Left lung (tissue), 14 donors: ENCODE measurements at places on chromosomes 2 and 18. TPM values are rescaled to one million over a fixed set of nuclear protein-coding genes. Genes with fewer than 3 reads are reported as not detected.
A peak's percentile ranks its signal among the peaks of the same experiment; 100 is the strongest.

Gene TUBA4B
- 4.0 TPM for polyA plus RNA-seq

Gene C1QL2
- polyA plus RNA-seq, result not detected

Gene CPLX4
- polyA plus RNA-seq, result not detected

Gene CFC1
- polyA plus RNA-seq, result 6.3 TPM

Gene KRTCAP3
- 16.3 TPM for polyA plus RNA-seq

Gene ACOXL
- polyA plus RNA-seq, result 9.0 TPM

Gene WNT6
- polyA plus RNA-seq, result not detected

Gene FOXI3
- polyA plus RNA-seq, result not detected

- peak; percentile 32 for DNase-seq
These were observed 124.8 kb downstream of the NUP35 start for GRCh38 chr2:183248866-183249567.

GRCh38 chr2:182228073-182228473 is 198.8 kb downstream of the PDE1A start:
- no peak for DNase-seq

GRCh38 chr2:3596901-3597417 is 2.0 kb downstream of the COLEC11 start:
- peak; percentile 38 for DNase-seq

DNA sequence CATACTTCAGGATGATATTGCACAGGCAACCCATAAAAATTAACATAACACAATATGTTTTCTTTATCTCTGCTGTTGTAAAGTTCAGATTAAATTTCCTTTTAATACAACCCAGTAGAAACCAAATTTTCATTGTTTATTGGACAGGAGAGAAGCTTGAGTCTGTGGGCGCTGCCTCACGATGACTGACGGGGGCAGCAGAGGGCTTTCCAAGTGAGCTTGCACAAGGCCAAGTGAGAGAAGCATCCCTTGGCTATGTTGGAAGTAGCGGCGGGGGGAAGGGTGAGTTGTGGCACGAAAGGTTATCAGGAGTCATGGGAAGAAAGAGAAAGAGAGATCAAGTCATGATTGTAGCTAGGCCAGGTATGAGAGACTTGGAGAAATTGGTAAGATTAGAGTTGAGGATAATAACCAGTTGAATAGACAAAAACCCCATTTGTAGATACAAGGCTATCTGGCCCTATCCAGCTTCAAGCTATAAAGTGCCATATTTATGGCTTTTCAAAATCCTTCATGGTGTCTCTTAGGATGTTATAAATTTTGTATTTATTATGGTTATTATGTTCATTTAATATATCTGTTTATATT is 413.7 kb upstream of the FAM98A start:
- peak; percentile 53 for DNase-seq

DNA sequence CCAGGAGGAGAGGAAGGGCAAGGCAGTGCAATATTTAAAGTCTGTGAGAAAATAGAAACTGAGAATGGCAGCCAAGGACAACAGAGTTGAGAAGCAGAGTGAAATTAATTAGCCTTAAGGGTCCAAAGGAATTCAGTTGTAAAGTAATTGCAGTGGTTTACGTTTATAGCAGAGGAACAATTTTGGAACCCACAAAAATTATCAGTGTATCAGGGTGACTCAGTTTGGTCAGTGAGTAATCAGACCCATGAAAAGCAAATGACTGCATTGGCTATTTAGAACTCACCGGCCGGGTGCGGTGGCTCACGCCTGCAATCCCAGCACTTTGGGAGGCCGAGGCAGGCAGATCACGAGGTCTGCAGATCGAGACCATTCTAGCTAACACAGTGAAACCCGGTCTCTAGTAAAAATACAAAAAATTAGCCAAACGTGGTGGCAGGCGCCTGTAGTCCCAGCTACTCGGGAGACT is 245.8 kb upstream of the SLC39A10 start:
- no peak for DNase-seq

DNA sequence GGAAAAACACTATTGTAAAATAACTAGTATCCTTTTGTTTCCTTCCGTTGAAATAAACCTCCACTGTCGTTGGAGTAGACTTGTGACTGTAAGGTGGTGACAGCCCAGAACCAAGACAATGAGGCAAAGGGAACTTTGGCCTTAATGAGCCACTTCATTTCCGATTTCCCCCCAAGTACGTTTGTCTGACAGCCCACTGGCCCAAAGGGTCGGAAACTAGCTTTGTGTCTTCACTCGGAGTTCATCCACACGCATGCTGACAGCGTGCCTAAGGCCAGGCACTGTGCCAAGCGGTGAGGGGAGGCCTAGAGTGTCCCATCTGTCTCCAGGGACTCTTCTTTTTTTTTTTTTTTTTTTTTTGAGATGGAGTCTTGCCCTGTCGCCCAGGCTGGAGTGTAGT is 21.0 kb downstream of the HJURP start:
- no peak for DNase-seq

DNA sequence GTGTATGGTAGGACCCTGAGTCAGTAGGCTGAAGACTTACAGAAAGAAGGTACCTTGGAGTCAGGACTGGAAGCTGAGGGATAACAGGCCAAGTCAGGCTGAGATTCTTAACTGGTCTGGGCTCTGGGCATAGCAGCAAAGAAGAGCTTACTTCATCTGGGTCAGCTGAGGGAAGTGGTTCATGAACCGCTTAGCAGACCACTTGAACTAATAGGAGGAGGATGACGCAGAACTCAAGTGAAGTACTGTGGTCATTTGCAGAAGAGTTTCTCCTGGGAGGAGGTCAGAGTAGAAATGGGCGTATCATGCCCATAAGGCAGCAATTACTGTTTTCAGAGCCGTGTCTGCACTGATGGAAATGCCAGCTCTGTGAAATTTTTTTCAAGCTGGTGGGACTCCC is 164.5 kb downstream of the LCLAT1 start:
- no peak for DNase-seq

DNA sequence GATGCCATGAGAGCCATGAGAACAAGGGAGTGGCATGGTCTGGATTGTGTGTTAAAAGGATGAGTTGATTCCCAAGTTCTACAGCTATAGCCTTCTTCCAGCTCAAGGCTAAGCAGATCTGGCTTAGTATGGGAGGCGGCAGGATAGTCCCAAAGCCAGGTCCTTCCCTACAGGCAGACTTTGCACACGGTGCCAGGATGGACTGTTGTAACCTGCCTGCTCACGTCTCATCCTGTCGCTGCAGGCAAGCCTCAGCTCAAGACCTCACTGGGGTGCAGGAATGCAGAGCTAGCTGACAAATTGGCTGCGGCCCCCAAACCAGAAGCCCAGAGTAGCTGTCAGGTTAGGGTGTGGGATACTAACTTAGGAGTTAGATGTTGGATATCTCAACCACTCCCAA is 28.8 kb upstream of the IGFBP5 start:
- no peak for DNase-seq

DNA sequence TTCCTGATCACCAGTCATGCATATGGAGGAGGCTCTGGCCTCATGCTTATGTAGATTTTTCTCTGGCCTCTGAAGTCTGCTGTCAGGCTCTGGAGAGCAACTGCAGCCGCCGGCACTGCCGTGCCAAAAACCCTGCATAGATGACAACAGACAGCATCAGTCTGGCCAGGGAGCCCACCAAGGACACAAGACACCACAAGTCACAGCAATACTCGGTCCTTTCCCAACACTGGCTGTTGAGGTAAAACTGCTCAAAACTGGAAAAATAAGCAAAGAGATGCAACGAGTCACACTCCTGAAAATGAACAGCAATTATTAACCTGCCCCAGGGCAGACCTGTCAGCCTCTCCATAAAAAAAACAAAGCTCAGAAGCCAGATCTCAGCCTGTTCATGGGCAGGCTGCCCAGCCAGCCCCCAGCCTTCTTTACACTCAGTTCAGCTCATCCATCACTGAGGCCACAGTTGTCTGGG is 186.0 kb upstream of the RAB6C start:
- DNase-seq, result peak; percentile 61

- DNase-seq, result no peak
These were observed 31.6 kb upstream of the ATG16L1 start for GRCh38 chr2:233219848-233220247.

DNA sequence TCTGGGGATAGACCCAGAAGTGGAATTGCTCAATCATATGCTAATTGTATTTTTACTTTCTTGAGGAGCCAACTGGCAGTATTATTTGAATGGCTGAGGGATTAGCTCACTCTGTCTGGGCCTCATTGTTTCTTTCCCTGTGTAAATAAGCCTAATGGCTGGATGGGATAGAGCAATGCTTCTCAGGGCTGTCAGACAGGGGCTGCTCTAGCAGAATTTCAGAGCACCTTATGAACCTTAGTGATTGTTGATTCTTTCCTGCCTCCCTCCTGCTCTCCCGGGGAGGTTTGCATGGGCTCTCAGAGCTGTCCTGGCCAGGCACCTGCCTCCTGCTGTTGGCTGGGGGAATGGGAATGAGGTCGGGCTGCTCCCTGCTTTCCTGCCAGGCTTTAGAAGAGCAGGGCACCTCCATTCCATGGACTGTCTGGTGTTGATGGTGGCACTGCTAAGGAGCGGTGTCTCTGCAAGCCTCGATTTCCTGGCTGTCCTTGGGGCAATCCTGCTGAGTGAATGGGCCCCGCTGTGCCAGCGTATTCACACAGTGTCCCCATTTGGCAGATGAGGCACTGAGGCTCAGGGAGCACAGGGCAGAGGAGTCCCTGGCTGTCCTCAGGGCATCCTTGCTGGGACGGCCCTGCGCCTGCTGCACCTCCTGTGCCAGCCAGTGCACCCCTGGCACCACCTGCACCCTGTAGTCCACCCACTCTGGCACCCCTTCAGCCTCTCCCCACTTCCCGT is 468.2 kb upstream of the HS6ST1 start:
- DNase-seq, result peak; percentile 42

DNA sequence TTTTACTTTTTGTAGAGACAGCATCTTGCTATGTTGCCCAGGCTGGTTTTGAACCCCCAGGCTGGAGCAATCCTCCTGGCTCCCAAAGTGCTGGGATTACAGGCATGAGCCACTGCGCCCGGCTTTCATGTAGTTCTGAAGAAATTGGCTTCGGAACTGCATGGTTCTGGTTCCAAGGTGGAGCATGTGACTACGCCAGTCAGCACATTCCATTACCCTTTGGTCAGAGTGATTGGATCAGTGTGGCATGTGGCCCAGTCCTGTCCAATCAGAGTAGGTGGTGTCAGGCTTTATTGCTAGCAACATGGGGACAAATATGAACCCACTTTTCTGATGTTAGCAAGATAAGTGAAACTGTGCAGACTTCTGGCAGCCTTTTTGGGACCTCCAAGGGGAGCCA is 16.3 kb upstream of the ATOH8 start:
- peak; percentile 56 for DNase-seq

GRCh38 chr2:174623690-174624089 is 26.1 kb upstream of the WIPF1 start:
- DNase-seq, result no peak

- no peak for DNase-seq
These were observed 276.8 kb downstream of the CNTNAP5 start for GRCh38 chr2:124301915-124302314.

GRCh38 chr18:59267503-59268126 is 5.6 kb downstream of the RAX start:
- DNase-seq, result no peak

GRCh38 chr2:175854665-175855064 is 147.4 kb downstream of the LNPK start:
- no peak for DNase-seq

DNA sequence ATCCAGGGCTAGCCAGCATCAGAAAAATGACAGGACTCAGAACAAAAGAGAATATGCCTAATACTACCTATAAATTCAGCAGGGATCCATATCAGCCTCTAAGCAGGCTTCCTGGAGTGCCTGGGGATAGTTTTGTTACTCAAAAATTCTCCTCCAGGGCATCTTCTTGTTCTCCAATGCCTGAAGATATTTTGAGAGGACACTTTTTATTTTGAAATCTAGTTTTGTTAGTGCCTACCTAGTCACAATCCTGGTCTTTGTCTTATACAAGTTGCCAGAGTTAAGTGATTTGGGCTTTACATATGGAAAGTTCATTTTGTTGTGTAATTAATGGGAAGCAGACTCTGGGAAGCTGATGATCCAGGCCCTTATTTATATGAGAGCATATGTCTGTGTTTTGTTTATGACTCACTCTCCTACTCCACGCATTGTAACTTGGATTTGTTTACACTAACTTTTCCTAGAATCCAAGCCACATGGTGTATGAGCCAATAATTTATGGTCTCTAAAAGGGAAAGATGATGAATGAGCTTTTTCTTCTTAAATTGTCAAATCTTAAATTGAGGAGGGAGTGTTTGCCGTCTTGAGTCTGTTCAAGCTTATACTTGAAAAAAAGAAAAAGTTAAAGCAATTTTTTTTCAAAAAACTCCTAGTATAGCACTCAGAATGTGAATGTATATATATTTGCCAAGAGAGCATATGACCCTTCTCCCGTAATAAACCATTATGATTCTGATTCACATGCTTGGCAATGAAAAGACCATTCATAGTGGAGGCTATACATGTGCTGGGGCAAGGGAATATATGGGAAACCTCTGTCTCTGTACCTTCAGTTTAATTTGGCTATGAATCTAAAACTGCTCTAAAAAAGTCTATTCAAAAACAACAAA is 370.3 kb downstream of the SETBP1 start:
- peak; percentile 76 for DNase-seq

DNA sequence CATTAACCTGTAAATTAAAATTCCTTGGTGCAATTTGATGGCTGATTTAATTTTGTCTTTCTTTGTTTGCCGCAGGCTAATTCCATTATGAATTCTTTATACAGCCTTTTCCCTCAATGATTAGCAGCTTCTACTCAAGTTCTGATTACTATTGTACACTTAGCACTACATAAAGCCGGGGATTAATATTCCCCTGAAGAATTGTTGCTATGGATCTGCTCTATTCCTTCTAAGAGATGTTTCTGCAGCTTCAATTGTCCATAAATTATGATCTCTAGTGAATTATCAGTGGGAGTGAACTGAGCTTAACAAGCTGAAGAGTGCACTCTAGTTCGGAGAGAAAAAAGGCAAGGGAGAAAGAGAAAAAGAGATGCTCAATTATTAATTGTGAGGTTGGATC is 433.7 kb upstream of the SPRED2 start:
- DNase-seq, result no peak
